NCI-H1105 treated with DMSO at 0.1 percent for 48 hours (cell line): ENCODE measurements at places on chromosomes 13 and 19.

DNA sequence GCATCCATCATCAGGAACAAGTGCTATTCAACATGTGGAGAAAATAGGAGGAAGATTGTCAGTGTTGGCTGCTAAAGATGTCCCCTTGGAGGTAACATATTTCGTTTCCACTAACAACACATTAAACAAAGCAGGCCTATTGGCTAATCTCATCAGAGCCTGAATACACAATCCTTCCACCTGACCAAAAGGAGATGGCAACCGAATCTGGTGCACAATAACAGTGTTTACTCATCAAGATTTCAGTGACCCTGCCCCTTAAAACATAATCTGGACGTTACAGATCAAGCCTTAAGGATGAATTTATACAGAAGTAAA is 582.5 kb downstream of the EFNB2 start:
- no peak for DNase-seq

GRCh38 chr13:111572956-111573761 is 252.7 kb downstream of the TEX29 start:
- peak; percentile 100 for DNase-seq

GRCh38 chr19:5828661-5829566 is 10.6 kb downstream of the FUT6 start:
- DNase-seq, result peak; percentile 56

DNA sequence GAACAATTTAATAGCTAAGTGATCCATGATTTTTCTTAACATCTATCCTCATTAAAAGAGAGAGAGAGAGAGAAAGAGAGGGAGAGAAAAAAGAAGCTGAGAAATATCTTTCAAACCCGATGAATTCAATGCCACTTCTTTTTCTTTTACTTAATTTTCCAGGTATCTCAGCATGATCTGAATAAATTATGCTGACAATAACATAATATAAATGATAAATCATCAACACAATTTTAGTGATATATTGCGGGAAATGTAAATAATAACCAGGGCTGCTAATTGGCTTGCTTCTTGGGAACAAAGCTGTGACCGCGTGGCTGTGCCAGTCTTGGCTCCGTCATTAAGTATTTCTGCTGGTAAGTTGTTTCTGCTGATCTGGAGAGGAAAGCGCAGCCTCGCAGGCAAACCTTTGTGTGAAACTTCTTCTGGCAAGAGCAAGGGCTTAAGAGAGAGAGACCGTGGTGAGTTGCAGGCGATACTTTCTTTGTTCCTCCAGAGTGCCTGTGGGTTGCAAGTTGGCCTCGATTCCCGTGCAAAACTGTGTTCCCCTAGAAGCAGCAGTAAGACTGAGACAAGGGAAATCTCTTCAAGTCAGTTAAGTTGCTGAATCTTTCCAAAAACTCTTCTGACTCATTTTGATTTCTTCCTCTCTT is 489.1 kb upstream of the TSHZ3 start:
- DNase-seq, result peak; percentile 81

GRCh38 chr19:56699552-56699951 is 28.0 kb upstream of the ZNF835 start:
- no peak for DNase-seq

DNA sequence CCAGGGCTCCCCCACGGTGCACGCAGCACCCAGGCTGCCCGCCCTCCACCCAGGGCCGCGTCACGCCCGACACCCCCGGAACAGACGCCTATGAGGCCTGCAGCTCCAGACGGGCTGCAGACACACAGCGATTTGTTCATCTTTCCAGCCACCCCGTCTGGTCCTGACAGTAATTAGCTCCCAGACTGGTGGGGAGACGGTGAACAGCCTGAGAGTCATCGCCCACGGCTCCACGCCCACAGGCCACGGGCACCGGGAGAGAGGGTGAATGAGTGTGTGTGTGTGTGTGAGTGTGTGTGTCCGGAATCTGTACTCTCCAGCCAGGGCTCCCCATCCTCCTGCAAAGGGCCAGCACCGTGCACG is 18.1 kb downstream of the GADD45B start:
- no peak for DNase-seq

DNA sequence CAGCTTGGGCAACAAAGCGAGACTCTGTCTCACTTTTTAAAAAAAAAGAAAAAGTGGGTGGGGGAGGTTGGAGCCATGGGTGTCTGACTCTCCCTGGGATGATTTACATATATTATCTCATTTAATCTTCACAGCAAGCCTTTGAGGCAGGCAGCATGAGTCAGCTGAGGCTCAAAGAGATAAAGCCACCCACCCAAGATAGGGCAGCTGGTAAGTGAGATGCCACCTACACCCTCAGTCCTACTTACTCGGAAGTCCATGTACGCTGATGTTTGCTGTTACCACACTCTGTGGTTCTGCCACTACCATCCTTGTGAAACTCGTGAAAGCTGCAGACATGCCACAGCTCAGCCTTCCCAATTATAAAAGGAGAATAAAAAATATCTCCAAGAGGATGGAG is 142.0 kb upstream of the TSHZ3 start:
- DNase-seq, result no peak

- DNase-seq, result no peak
Measured at GRCh38 chr13:51921790-51922740, 60.3 kb downstream of the CCDC70 start.

DNA sequence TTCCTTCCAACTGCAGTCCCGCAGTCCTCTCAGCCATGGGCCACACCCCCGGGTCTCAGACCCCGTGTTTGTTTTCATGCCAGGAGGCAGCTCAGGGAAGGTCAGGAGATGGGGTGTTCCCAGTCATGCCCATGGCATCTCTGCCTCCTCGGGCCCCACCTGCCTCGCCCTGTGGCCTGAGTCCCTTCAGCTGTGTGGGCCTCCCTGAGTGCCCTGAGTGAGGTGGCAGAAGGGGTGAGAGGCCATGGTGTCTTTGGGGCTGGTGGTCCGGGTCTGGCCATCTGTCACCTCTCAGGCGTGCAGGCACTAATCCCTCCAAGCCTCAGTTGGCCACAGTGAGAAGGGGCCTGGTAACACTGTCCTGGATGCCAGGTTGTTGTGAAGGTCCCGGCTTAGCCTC is 10.9 kb upstream of the KDM4B start:
- no peak for DNase-seq

DNA sequence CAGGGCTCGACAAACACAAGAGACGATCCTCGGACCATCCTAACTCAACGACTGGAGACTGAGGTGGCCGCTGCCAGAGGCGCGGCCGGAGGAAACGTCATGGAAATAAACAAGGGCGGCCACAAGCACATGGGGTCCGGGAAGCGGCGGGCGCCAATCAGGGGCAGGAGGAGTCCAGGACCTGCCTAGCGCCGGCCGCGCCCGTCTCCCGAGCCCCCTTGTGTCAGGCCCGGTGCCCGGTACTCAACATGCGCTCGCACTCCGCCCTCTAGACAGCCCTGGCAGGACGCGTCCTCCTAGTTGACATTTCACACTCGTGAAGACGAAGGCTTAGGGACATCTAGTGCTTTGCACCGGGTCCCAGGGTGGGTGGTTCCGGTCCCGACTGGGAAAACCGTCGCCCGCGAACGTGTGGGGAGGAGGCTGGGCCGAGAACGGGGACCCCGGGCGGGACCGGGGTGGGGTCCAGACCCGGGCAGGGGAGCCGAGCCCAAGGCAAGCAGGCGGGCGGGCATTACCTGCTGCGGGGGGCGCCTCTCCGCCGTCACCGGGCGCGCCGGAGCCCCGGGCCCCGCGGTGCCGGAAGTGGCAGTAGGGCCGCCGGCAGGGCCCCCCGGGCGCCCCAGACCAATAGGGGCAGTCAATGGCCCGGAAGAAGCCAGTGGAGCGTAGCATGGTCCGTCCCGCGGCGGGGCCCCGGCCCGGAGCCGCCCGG is 442 bp downstream of the REXO1 start:
- DNase-seq, result peak; percentile 2

DNA sequence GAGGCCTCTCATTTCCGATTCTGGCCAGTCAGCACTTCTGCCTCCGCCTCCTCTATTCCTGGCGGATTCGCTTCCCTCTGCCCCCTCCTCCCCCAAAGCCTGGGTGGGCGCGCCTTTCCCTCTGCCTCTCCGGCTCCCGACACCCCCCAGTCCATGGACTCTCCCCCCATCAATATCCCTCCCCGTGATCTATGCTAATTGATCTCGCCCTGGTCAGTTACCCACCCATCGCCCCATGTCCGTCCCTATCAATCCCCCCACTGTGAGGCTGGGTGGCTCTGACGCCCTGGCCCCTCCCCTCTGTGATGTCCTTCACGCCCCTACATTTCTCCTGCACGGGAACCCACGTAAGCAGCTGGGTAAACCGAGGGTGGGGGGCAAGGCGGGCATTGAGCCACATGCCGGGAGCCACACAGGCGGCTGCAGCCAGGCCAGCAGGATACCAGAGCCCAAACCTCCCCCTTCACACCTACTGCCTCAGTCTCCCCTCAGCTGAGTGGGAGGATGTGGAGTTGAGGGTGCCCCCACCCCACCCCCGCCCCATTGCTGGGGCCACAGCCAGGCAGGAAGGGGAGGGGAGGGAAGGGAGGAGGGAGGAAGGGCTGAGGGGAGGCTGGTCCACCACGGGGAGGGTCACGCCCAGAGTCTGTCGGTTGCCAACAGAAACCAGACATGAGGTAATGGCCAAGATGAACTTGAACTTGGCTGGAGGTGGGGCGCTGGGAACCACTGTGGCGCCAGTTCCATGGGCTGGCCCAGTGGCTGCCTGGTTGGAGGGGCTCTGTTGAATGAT is 21.0 kb downstream of the SMIM24 start:
- DNase-seq, result no peak

GRCh38 chr13:94419925-94420305 is 59.6 kb downstream of the DCT start:
- no peak for DNase-seq

DNA sequence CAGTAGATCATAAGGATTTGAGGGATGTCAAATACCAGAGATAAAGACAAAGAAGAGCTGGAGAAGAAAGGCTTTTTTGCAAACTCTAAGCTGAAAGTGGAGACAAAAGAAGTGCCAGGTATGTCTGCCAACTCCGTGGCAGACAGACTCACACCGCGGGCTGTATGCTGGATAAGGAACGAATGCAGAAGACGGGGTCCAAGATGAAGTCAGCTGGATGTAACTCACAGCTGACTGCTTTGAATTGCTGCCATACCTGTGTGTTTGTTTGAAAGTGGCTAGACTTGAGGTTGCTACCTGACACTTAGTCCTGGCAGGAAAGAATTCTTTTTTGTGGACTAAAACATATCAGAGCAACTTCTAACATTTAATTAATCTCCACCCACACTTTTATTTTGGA is 398.8 kb downstream of the DLEU7 start:
- no peak for DNase-seq

DNA sequence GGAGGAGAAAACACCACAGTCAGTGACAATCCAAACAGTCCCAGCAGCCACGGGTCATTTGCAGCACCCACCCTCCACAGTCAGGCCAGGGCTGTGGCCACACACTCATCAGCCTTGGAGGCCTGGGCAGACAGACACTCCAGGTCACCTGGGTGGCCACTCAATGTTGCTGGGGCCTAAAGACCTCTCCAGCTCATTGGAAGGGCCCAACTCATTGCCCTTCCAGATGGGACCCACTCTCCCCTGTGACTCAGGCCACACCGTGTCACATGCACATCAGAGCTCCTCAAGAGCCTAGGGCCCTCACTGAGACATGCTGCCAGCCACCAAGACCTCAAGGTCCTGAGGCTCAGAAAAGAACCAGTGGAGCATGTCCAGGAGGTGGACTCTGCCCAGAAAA is 22.4 kb downstream of the TUBA3C start:
- no peak for DNase-seq

- no peak for DNase-seq
Measured at GRCh38 chr19:46528601-46529590, 33.2 kb upstream of the PNMA8B start.

DNA sequence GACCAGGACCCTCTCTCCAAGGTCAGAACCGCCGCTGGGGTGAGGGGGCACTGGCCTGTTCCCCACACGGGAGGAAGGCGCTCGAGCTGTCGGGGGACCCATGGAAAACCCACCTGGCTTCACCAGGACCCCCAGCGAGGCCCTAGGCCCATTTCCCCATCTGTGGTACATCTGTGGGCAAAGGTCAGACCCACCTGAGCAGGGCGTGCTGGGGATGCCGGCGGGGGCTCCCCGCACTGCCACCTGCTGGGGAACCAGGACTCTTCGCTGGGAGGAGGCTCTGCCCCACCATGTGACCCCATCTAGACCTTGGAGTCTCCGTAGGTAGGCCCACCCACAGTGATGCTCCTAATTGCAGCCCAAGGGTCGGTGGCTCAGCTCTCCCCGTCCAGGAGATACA is 511 bp downstream of the WDR88 start:
- no peak for DNase-seq
